ENCODE measurements at places on chromosomes 11 and 22. TPM values are rescaled to one million over a fixed set of nuclear protein-coding genes. Genes with fewer than 3 reads are reported as not detected.

Gene THRSP
- total RNA-seq: not detected

Gene RIBC2
- total RNA-seq: 12.4 TPM

Gene PLAAT5
- total RNA-seq: 0.40 TPM

Gene IGLL1
- total RNA-seq: not detected

Gene SPON1
- 0.08 TPM for total RNA-seq

Gene KRTAP5-11
- not detected for total RNA-seq
